Amniotic epithelial cell (primary cell): ENCODE measurements at places on chromosomes 12 and 14.

GRCh38 chr14:22466491-22466890 lies 122.5 kb downstream of the DAD1 start:
- no peak for DNase-seq

- DNase-seq, result no peak
These were observed 85.8 kb upstream of the WSCD2 start for GRCh38 chr12:108043286-108043685.

DNA sequence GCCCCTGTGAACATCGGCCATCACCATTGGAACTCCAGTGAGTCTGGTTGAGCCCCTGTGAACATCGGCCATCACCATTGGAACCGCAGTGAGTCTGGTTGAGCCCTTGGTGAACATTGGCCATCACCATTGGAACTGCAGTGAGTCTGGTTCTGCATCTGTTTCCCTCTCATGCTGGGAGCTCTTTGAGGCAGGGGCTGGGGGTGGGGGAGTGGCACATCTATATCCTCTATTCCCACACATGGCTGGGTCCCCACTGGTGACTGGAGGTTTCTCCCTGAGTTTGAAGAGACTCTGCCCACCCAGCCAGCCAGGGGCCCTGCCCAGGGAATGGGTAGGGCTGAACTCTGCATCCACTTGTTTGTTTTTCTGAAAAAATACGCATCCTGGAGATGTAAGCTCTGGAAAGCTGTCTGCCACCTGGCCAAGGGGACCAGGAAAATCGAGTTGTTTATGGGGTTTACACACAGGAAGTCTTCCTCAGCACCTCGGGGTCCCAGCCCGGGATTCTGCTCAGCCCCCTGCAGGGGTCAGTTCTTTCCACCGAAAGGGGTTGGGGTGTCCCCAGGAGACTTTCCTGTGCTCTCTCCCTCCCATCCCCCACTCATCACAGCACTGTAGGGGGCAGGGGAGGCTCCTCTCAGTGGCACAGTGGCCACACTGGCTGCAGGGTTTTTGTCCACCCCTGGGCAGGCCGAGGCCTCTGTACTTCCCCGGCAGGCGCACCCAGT lies 170.5 kb upstream of the GSC start:
- DNase-seq, result no peak

DNA sequence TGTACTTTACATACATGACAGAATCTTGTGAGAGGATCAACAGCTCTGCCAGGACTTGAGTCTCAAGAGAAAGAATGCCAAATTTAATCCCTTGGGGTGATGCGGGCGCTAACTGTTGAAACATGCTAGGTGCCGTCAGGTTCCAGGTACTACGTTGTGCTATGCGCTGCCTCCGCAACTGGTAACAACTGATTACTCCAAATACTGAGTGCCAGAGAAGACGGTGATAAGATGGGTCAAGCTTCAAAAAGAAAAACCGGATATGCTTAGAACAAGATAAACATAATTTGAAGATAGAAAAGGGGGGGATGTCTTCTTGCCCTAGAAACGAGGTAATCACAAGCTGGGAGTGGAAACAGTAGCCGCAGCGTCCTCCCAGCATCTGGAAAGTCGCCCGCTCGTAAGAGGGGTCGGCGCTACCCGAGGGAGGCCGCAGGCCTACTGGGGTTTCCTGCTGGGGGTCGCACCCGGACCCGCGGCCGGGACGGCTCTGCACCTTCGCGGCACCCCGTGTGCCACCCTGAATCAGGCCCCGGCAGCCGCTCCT lies 678 bp downstream of the ZBTB25 start:
- DNase-seq, result peak; percentile 61

DNA sequence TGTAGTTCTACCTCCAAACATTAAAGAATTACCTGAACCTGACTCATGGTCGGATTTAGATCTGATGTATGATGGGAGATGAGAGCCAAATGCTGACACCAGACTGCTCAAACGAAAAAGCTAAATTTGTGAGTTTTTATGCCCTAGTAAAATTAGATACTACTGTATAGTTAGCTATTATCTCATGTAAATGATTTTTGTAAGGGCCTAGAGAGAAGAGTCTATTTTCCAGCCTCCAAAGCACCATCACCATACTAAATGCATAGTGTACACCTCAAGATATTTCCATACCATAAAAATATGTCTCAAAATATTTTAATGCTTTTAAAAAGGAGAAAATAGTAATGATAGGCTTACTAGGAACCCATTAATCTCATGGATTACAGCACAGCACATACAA lies 18.3 kb downstream of the ANKS1B start:
- no peak for DNase-seq

DNA sequence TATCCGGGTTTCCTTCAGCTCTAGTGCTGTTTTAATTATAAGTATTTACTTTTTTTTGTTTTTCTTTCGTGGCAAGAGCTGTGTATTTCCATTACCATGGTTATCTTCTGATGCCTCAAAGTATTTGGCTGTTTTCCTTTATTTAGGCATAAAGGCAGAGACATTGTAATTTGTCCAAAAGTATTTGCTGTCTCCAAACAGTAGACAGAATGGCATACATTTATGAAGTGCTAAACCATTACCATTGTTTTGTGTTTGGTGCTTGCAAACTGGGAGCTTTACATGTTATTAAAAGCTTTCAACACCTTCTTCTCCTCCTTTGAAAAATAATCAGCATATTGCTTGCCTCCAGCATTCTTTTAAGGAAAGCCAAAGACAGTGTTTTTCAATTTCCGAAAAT lies 46.3 kb downstream of the FLRT2 start:
- no peak for DNase-seq

- no peak for DNase-seq
These were observed 226.5 kb downstream of the C12orf50 start for GRCh38 chr12:87802721-87803011.

DNA sequence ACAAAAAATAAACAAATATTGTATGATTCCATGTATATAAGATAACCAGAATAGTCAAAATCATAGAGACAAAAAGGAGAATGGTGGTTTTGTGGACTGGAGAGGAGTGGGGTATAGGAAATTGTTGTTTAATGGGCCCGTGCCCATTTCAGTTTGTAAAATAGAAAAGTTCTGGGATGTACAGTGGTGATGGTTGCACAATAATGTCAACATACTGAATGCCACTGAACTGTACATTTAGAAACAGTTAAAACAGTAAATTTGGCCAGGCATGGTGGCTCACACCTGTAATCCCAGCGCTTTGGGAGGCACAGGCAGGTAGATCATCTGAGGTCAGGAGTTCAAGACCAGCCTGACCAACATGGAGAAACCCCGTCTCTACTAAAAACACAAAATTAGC lies 40.1 kb downstream of the NUMB start:
- DNase-seq, result no peak

- DNase-seq, result no peak
These were observed 79.6 kb downstream of the HMGA2 start for GRCh38 chr12:65903691-65904383.

- DNase-seq, result no peak
These were observed 480.5 kb downstream of the PCNX1 start for GRCh38 chr14:71387753-71388152.

GRCh38 chr14:61480704-61481285 lies 159.4 kb downstream of the PRKCH start:
- no peak for DNase-seq

- peak; percentile 67 for DNase-seq
These were observed 3.8 kb upstream of the CACNB3 start for GRCh38 chr12:48814262-48815125.

- no peak for DNase-seq
These were observed 6.9 kb downstream of the LMO3 start for GRCh38 chr12:16599081-16599480.

GRCh38 chr14:76953311-76953945 lies 75.1 kb downstream of the IRF2BPL start:
- DNase-seq, result peak; percentile 80

- no peak for DNase-seq
These were observed 125.9 kb downstream of the ZNF664 start for GRCh38 chr12:124098887-124099286.

GRCh38 chr12:74985293-74985985 lies 224.2 kb downstream of the KCNC2 start:
- no peak for DNase-seq

GRCh38 chr14:56660677-56661389 lies 81.2 kb downstream of the TMEM260 start:
- no peak for DNase-seq

DNA sequence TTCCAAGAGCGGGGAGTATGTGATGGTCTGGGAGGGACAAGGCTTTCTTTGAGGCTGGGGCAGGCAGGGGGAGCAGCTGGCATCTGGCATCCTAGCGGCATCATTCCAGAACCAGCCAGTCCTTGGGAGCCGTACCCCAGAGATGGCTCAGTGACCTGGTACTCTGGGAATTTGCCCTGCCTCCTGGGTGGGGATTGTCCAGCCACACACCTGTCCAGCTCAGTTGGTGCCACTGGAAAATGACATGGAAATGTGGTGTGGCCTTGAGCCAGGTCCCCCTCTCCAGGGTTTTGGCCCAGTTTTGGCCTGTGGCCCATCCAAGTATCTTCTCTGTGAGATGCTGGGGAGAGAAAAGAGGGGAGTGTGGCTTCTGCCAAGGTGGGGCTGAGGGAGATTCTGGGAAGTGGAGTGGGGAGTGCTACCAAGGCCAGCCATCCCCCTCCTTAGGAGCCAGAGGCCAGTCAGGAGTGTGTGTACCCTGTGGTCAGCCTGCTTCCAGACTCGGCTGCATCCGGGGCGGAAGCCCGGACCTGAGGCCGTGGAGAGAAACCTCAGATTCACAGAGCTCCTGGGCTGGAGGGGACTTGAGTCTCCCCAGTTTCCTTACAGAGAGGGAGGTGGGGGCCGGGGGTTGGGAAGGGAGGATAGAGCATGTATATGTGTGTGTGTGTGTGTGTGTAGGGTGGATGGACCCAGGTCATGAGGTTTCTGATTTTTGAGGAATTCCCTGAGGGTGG lies 14.7 kb upstream of the KRT80 start:
- no peak for DNase-seq

- peak; percentile 98 for DNase-seq
These were observed 56.7 kb downstream of the MSRB3 start for GRCh38 chr12:65335021-65335714.

DNA sequence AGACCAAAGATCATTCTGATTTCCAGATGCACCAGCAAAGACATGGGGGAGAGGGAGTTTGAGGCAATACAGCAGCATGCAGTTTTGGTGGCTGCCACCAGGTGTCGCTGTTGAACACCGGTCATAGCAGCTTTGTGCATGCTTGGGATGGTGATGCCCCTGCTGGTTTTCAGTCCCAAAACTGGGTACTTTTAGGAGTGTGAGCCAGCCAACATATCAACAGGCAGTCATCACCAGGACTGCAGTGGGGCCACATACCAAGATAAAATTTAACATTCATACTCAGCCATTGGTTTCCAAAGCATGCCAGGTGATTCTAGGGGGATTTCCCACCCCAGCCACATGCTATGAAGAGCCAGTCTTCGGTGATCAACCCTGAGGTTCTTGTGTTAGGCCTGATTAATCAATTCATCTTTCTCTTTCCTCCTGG lies 64.2 kb downstream of the PHETA1 start:
- no peak for DNase-seq

DNA sequence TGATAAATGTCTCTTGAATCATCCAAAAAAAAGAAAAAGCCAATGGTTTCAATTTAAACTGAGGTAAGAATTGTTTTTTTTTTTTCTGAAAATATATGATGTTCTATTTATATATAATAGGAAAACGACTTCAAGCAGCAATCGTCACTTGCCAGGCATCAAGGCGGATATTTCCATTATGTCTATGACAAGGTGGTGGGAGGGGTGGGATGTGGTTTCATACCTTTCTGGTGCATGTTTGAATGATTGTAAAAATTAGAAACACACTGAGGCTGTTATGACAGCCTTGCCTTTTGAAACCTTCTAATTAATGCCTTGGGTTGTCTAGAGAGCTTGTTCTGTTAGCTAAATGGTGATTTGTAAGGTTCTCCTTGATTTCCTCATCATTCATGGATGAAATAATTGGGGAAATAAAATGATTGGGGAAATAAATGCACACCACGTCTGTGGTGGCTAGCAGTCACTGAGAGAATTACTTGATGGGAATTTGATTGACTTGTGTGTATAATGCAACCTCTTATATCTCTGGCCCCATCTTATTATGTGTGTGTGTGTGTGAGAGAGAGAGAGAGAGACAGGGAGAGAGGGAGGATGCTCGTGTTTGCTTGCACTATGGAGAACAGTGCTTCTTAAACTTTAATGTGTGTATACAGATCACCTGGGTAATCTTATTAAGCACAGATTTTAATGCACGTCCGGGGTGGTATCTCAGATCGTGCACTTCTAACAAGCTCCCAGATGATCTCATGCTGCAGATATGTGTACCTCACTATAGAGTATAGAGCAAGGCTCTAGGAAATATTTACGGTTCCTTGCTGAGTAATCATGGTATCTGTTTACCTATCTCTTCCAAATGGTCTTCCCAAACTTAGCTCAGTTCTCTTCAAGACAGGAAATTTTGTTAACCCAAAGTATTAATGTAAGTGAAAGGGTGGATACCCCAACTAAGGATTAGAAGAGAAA lies 502.6 kb downstream of the DIO2 start:
- peak; percentile 32 for DNase-seq

- DNase-seq, result peak; percentile 6
These were observed 369.1 kb downstream of the NPAS3 start for GRCh38 chr14:33307691-33308251.

GRCh38 chr12:4643747-4644146 lies 5.1 kb downstream of the AKAP3 start:
- DNase-seq, result no peak

DNA sequence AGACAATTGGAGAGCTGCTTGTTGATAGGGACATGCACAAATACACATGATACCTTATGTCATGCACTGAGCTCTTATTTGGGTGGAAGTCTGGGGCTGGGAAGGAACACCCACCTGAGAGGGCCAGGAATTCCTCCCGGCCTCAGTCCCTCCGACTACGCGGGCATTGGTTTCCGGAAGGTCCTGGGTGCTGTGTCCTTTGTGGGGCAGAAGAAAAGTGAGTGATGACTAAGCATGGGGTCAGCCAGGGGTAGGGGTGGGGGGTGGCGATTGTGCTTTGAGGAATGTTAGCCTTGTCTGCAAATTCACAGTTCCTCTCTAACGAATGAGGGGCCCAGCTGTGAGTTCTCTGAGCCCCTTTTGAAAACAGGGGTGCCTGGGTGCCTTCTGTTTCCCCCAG lies 798 bp downstream of the CELA1 start:
- no peak for DNase-seq

- no peak for DNase-seq
These were observed 163.9 kb downstream of the MED13L start for GRCh38 chr12:116113398-116114130.

GRCh38 chr12:12466157-12466556 lies 96.5 kb downstream of the DUSP16 start:
- DNase-seq, result no peak

DNA sequence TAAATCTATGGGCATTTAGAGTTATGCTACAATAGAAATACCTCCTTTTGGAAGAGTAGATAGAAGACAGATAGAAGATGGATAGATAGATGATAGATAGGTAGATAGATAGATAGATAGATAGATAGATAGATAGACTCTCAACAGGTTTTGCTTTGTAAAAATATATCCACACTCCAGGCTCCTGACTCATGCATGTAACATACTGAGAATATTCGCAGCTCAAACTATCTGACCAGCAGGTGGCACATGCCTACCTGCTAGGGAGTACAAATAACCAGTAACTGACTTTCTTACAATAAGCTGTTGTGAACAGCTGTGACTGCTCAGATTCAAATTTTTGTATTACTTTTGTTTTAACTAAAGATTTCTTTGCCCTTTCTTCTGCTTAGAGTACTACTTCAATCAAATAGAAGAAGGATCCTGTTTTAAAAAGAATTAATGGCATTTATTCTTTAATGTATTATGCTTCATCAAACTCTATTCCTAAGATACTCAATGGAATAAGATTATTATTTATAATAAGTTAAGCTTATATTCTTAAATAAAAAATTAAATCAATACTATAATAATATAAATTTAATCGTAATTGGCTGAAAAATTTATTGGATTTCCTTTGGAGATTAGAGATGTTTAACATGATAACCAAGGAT lies 15.8 kb upstream of the CPNE8 start:
- peak; percentile 71 for DNase-seq
